Stimulated activated CD8-positive, alpha-beta memory T cell treated with anti-CD3 and anti-CD28 coated beads, Interleukin-2, amount 100 ng/mL, for 48 hours (primary cell): ENCODE measurements at places on chromosomes 1 and 21.

- DNase-seq = no peak
Measured at GRCh38 chr1:16984717-16985116, 4.3 kb upstream of the MFAP2 start.

GRCh38 chr1:97262842-97263241 is 541.3 kb downstream of the PTBP2 start:
- no peak for DNase-seq

DNA sequence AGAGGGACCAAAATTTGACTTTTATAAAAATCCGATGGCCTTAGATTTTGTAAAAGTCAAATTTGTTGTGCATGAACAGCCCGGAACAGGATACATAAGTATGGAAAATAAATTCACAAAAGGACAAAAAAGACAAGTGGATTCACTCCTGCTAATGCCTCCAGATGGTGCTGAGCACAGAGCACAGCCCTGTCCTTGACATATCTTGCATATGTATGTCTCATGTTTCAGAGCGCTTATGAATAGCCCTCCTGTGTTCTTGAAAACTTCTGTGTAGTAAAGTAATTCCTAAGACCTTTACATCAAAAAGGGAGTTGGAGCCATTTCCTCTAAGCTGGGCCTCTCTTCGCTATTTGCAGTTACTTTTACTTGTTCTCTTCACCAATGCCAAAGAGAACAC is 110.7 kb upstream of the RAB3GAP2 start:
- DNase-seq = no peak

DNA sequence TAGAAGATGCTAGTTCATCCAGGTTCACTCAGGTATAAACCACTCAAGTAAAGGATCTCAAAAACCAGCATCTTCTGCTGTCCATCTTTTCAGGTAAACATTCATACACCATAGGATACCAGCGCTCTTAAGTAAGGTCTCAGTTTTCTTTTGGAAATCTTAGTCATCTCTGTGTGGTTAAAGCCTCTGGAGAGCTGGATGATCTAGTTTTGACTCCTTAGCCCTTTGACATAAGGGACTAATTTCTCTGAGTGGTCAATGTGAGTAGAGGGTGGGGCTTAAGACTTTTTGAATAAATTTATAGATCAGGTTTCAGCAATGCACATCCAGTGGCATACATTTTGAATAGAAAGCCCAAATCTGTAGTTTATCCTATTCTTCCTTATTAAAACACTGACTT is 92.3 kb downstream of the CTH start:
- no peak for DNase-seq

DNA sequence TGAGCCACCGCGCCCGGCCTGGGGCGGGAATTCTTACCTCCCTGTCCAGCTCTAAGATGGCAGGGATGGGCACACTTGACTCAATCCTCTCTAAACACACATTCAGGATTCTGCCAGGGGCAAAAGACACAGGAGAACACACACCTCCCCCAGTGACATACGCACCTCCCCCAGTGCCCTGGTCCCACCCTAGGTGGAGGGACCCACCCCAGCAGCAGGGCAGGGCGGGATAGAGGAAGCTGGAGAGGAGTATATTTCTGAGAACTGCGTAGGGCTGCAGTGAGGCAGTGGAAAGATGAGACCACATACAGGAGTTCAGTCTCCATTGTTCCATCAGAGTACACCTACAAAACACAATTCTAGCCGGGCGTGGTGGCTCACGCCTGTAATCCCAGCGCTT is 92.5 kb downstream of the SDCCAG8 start:
- DNase-seq = no peak

DNA sequence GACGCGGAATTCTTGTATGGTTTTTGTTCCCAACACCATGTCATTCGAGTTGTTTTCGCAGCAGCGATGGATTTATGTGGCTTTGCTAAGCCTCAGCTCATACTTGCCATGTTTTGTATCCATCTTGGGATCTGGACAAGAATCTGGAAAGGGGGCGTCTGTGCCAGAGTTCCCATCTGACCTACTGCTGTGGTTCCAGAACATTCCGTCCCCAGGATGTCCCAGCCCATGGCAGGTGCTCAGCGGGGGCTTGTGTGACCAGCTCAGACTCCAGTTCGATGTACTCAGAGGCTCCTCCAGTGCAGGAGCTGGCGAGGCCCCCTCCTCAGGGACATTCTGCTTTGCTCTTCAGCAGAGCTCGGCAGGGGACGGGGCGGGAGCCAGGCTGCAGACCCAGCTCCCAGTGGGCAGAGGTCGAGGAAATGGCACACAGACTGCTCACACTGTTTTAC is 24.0 kb upstream of the ADARB1 start:
- no peak for DNase-seq

DNA sequence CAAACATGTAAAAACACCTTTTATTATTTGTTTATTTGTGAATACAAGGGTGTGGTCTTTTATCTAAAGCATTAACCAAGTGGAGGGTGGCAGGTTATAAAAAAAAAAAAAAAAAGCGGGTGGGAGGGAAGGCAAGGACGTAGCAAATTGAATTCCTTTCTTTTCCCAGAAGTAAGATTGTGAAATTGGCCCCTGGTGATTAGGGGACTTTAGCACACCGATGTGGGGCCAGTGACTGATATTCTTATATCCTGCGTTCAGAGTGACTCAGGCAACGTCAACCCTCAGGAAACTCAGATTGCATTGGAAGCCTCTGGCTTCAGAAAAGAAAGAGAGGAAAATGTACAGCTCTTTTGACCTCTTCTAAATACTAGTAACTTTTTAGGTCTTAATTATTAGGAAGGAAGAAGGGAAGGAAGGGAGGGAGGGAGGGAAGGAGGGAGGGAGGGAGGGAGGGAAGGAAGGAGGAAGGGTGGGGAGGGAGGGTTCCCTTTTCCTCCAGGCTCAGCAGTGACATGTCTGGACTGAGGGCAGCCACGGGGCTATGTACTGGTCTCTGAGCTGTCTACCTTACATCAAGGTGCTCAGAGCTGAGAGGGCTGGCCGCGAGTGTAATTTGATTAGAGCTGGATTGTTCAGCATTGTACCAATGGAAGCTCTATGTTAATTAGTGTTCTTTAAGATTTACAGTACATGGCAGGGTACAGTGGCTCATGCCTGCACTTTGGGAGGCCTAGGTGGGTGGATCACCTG is 30.2 kb downstream of the EVA1C start:
- DNase-seq = no peak

DNA sequence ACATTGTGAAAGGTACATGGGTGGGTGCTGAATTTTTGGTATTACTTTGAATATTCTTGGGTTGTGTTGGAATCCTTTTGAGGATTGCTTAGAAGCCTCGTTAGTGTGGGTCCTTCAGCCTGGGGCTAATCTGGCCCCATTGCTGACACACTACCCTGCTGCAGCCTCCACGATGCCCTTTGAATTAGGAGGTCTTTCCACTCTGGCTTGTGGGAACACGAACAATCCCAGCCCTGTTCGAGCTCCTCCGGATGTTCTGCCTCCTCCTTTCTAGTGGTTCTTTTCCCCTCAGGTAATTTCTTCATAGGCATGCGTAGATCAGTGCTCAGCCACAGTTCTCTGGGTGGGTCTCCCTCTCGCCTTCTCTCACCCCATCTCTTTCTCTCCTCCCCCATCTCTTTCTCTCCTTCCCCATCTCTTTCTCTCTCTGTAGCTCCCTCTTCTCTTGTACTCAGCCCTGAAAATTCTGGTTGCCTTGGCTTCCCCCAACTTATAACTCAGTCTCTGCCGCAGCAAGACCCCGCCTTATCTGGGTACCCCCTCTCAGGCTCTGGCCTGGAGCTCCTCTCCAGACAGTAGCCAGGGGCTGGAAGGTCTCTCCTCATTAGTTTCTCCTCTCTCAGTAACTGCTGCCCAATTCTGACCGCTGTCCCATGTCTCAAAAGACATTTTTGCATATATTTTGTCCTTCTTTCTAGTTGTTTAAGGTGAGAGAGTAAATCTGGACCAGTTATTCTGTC is 46.0 kb upstream of the SLC19A1 start:
- DNase-seq = no peak

DNA sequence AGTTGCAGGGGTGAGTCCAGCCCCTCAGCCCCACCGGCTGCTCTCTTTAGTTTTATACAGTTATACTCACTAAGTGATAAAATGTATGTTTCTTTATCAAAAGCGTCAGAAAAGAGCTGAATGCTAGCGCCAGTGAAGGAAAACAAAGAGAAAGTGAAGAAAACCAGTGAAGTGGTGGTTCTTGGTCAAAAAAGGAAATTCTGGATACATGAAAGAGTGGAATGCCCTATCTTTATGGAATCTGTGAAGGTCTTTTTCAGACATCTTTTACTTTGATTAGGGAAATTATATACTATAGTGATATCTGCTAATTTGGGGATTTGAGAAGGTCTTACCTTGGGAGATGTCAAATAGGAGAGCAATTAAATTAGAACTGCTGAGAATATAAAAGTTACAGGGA is 41.3 kb downstream of the GPR3 start:
- no peak for DNase-seq

- no peak for DNase-seq
Measured at GRCh38 chr1:30413111-30413440, 310.3 kb downstream of the MATN1 start.
